Activated CD4-positive, alpha-beta T cell treated with anti-CD3 and anti-CD28 coated beads, Interleukin-2, amount 10 ng/mL, durations not matched to agents 24 days and 14 days (primary cell): ENCODE measurements at places on chromosomes 3 and 15. TPM values are rescaled to one million over a fixed set of nuclear protein-coding genes. Genes with fewer than 3 reads are reported as not detected.
A peak's percentile ranks its signal among the peaks of the same experiment; 100 is the strongest.

- DNase-seq: no peak
These were observed 191.0 kb downstream of the NLGN1 start for GRCh38 chr3:173588556-173588955.

- no peak for DNase-seq
These were observed 401 bp downstream of the RAMAC start for GRCh38 chr15:82986442-82986780.

DNA sequence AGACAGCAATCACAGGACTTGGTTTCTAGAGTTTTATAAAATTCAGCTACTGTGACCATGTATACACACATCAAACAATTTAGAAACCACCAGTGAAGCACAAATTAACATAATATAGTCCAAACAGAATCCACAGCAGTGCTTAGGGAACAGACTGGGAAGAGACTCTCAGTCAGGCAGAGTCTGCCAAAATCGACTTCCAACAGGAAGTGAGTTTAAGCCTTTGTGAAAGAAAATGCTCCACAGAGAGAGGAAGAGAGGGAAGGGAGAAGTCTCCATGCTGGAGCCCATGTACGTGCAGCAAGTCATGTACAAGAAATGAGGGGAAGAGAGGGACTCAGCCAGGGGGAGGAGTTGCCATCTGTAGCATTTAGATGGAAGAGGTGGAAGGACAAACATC is 172.6 kb downstream of the IL5RA start:
- DNase-seq: no peak

The DAPK2 gene
- total RNA-seq: 3.7 and 4.3 TPM in 2 replicates

The ARPP19 gene
- 191 and 215 TPM in 2 replicates for total RNA-seq

The MAP1A gene
- 2.0 and 2.1 TPM in 2 replicates for total RNA-seq

- DNase-seq: no peak
These were observed 1.7 kb downstream of the ARPIN start for GRCh38 chr15:89910891-89911626.

- DNase-seq: no peak
These were observed 184.9 kb downstream of the SOX2 start for GRCh38 chr3:181896605-181897004.

The SUSD5 gene
- not detected in 2 replicates for total RNA-seq

- no peak for DNase-seq
These were observed 97.1 kb upstream of the SPATA16 start for GRCh38 chr3:173238091-173238490.

DNA sequence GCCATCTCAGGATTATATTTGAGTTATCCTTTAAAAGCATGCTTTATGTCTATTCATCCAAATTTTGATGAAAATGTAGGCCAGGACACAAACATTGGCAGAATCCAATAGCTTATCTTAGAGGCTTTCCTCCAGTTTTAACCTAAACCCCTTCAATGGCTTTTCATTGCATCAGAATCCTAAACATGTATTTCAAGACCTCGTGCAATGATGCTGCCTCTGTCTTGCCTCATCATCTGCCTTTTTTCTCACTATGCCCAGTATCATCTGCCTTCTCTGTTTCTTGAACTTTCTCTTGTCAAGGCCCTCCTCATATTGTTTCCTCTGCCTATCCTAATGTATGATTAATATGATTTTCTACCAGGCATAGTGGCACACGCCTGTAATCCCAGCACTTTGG is 76.1 kb upstream of the MAP4 start:
- no peak for DNase-seq

DNA sequence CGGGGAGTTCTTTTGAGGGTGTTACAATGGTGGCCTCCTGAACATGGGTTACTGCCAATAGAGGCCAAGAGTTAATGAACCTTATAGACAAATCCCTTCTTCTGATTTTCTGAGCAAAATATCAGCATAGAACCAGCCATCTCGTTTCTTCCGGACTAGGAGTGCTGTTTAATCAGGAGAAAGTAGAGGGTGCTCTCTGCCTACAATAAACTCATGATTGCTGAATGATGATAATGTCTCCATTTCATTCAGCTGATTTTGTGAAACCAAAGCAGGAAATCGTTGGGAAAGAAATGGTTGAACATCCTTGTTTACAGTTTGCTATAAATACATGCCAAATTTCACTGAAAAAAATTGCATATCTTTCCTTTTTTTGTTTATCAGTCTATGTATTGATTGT is 142.8 kb upstream of the PLSCR5 start:
- no peak for DNase-seq

- DNase-seq: no peak
These were observed 27.9 kb downstream of the CHAC1 start for GRCh38 chr15:40981186-40981585.

The SI gene
- total RNA-seq: not detected in 2 replicates

The OIP5 gene
- total RNA-seq: 15.8 and 21.0 TPM in 2 replicates

- DNase-seq: no peak
These were observed 260.4 kb downstream of the FAM43A start for GRCh38 chr3:194946091-194946490.

GRCh38 chr3:169780742-169781141 is 7.5 kb downstream of the MYNN start:
- peak; percentile 71 for DNase-seq

GRCh38 chr3:38524141-38524739 is 28.1 kb downstream of the EXOG start:
- peak; percentile 21 for DNase-seq

DNA sequence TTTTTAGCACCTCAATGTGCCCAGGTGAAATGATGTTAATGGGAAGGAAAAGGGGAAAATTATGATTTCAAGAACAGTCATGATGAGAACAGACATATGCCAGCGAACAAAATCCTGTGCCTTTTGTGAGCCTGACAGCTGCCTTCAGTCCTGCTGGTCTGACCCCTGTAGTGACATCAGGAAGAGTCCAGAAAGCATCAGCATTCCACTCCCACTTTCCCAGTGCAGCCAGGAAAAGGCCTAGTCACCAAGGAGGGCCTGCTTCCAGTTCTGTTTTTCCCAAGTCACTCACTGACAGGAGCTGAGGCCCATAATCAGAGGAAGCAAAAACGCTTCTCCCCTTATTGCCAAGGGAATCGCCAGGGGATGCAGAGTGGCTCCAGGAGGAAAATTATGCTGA is 218.4 kb downstream of the ABHD5 start:
- DNase-seq: no peak

The SMAD6 gene
- total RNA-seq: 0.19 and 0.40 TPM in 2 replicates

The AHSG gene
- not detected in 2 replicates for total RNA-seq

- DNase-seq: no peak
These were observed 355.1 kb downstream of the CLSTN2 start for GRCh38 chr3:140290105-140290504.

The LMAN1L gene
- total RNA-seq: 0.33 and 0.36 TPM in 2 replicates

DNA sequence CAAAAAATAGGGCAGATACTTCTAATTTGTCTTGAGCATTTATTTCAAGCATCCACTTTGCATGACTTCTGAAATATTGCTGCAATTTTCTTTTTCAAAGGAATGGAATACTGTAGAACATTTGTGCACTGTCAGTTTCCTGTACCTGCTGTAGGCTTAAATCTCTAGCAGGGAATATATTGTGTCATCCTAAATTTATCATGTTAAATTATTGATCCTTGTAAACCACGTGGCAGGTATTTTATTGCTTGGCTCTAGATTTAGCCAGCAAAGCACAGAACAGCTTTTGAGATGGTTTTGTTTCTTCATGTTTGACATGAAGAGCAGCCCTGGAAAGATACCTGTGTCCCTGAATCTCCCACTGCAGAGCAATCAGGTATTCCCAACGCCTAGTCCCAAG is 470.1 kb downstream of the GABRG3 start:
- no peak for DNase-seq

- DNase-seq: no peak
These were observed 84.8 kb upstream of the WNT5A start for GRCh38 chr3:55571913-55572312.

The ZNF80 gene
- 0.19 and 0.21 TPM in 2 replicates for total RNA-seq

GRCh38 chr3:136620436-136620835 is 131.7 kb downstream of the STAG1 start:
- no peak for DNase-seq

- no peak for DNase-seq
These were observed 6.0 kb downstream of the PLCL2 start for GRCh38 chr3:16890597-16891333.

DNA sequence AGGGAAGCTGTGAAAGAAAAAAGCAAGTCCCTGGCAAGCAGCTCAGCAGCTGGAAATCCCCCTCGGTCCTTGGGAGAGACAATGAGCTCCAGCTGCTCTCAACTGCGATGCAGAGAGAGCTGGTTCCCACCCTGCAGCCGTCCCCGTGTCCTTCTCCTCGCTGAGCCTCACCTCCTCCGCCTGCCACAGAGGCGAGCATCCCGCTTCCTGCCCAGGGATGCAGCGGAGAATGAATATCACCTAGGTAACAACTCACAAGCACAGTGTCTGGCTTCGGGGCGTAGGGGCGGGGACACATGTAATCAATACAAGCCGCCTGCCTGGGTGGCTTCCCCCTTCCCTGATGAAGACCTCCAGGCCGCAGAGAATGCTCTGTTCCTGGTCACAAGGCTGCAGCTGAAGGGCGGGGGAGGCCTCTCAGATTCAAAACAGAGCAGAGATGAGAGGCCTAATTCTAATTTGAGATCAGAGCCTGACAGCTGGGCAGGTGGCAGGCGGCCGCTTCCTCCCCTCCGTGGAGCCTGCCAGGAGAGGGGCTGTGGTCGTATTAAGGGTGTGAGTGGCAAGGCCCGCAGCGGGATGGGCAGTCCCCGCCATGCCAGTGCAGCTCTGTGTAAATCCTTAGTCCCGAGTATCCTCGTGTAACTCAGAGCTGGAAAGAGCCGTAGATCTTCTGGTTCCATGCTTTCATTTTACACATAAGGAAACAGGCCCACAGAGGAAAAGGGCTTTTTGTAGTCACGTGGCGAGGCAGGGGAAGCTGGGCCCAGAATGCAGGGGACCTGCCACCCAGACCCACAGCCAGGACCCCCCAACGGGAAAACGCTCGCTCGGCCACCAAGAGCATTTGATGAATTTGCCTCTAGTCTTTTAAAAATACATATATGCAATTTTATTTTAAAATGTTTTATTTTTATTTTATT is 24.3 kb downstream of the ZDHHC19 start:
- DNase-seq: peak; percentile 74
